T-cell (primary cell): ENCODE measurements at places on chromosomes 2 and 18.

DNA sequence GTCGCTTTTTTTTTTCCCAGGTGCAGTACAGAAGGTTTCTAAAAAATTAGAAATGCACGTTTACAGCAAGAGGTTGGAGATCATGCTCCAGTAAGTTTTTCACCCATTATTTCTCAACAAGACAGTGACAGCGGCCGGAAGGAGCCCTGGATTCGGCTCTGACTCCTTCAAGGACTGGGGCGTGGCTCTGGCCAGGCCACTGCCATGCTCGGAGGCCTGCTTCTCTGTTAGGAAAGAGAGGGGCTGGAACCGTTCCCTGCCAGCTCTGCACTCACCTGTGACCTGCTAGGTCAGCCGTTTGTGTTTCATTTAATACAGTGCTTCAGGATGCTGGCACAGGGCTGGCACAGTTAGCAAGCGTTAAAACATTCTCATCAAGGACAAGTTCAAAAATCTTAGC lies 6.7 kb upstream of the IAH1 start:
- no peak for DNase-seq

GRCh38 chr18:39751921-39752320 lies 2186.3 kb upstream of the CELF4 start:
- DNase-seq, result no peak

DNA sequence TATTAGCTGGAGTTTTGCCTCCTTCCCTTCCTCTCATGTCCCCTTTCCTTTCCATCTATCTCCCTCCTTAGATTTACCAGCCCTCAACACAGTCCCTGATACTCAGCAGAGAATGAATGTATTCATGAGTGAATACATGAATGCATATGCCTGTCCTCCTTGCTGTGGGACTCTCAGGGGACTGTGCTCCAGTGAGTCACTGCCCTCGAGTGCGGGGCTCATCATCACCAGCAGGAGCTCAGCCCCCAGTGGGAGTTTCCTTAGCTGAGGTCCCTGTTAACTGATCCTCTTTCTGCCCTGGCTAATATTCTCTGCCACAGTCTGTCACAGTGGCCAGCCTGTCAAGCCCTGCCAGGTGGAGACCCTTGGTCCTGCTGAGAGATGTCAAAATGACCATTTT lies 104.9 kb upstream of the LHCGR start:
- no peak for DNase-seq

- no peak for DNase-seq
These were observed 101.6 kb downstream of the RNF144A start for GRCh38 chr2:7018767-7019166.

DNA sequence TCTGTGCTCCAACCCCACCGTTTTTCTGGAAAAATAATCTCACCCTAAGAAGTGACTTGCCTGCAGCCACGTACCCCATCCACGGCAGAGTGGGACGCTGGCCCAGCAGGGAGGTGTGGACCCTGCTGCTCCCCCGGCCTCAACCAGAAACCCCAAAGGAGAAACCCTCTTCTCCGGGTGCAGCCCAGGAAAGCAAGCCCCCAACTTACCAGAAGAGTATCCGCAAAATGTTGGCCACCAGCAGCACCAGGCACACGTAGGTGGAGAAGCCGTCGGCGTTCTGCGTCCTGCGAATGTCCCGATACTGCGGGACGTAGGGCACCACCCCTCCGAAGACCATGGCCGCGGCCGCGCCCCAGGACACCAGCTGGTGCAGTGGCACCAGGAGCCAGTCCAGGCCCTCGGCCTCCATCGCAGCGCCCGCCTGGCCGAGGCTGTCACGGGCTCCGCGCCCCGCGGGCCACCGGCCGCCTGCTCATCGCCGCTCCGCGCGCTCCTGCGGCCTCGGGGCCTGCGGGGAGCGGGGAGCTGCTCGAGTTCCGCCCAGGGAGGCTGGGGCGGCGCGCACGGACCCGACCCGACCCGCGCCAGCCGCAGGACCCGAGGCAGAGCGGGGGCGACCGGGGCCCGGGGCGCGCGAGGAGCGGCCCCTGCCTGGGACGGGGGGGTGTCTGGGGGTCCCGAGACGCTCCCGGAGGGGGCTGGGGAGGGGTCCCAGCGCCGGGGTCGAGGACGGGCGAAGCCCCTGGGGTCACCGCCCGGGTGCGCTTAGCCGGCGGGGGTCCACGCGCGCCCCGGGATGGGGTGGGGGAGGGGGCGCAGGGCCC lies 725 bp downstream of the SLC66A2 start:
- DNase-seq, result no peak

GRCh38 chr2:161625314-161625919 lies 1.2 kb downstream of the SLC4A10 start:
- DNase-seq, result no peak

DNA sequence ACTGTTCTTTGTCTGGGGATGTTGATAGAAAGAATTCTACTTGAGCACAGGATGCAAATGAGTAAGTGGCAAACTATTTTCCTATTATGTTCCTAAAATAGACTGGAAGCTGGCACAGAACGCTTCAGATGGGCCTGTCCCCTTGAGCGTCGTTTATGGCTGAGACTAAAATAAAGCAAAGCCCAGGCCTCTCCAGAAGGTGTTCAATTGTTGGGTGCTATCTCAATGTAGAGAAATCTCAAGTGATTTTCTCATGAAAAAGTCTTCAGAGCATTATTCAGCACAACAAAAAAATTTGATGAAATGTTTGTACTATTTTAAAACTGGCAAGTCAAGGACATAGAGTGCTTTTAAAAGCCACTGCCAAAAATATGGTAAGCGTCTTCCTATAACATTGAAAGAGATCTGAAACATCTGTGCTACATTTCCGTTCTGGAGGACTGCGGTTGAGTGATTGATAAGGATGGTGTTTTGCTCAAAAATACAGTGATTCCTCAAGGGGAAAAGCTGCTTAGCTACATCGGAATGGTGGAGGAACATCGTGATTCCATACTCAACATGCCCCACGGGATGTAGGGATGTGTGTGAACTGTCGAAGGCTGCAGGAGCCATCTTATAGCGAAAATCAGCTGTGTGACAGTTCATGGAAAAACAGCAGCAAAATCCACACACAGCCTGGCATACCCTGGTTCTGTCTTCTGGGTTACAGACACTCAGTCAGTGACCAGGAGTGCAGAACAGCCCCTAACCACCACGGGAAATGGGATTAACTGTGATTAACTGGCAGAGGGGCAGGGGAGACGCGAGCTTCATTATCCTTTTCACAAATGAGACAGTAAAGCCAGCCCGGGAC lies 10.4 kb upstream of the LRRFIP1 start:
- no peak for DNase-seq

GRCh38 chr2:36459725-36460137 lies 104.2 kb downstream of the CRIM1 start:
- DNase-seq, result no peak

DNA sequence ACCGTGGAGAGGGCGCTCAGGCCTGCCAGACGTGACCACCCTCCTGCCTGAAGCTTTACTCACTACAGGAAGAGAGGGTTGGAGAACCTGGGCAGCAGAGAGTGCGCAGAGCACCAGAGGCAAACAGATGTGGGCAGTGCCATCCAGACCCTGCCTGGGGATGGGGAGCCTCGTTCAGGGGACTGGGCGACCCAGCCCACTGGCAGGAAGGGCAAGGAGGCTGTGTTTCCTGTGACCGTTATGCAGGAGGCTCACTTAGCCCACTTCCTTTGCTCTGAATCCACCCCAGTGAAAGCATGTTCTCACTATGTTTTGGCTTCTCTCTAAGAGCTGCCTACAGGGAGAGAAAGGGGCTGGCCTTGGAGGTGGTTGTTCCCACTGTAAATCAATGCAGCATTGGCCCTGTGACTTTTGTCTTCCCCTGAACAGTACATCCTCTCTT lies 23.0 kb upstream of the ACKR3 start:
- DNase-seq, result peak; percentile 14

- no peak for DNase-seq
These were observed 40.4 kb downstream of the SYT4 start for GRCh38 chr18:43236921-43237320.

DNA sequence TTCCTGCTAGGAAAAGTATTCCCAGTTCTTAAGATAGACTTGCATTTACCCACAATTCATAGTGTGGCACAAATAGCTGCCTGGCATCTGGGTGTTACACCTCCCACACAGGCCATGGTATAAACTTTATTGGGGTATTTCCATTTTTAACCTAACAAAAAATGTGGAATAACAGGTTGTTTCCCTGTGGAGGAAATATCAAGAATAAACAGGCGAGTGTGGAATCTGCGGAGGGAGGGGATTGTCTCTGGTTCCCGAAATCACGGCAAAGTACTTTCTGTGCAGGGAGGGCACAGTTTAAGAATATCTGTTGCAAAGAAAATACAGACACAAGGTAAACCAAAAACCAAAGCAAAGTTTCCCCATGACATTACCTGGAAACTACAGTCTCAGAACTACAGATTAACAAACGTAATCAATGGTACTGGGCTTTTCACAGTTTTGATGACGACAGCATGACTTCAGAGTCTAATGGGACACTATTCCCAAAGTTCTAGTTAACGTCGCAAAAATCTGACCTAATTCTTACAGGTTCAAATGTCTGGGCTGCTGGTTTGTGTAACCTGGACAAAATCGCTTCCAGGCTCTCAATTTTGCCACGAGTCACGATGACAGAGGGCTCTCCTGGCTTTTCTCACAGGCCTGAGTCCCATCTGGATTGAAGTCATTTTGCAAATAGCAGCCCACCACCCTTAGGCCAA lies 1.4 kb downstream of the STARD7 start:
- no peak for DNase-seq

DNA sequence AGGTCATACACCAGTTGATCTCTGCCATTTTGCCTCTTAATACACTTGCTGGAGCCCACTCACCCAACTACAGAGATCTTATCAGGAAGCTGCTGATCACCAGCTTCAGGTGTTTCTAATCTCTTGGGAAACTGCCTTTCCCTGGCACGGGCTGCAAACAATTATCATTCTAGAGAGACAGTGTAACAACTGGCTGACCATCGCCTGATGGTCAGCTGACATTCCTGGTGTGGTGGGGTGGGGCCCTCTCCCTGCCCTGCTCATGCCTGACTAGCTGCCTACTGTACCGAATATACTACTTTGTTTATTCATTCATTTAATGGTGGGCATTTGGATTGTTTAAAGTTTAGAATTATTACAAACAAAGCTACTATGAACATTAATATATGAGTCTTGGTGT lies 311.5 kb downstream of the CBLN2 start:
- no peak for DNase-seq

DNA sequence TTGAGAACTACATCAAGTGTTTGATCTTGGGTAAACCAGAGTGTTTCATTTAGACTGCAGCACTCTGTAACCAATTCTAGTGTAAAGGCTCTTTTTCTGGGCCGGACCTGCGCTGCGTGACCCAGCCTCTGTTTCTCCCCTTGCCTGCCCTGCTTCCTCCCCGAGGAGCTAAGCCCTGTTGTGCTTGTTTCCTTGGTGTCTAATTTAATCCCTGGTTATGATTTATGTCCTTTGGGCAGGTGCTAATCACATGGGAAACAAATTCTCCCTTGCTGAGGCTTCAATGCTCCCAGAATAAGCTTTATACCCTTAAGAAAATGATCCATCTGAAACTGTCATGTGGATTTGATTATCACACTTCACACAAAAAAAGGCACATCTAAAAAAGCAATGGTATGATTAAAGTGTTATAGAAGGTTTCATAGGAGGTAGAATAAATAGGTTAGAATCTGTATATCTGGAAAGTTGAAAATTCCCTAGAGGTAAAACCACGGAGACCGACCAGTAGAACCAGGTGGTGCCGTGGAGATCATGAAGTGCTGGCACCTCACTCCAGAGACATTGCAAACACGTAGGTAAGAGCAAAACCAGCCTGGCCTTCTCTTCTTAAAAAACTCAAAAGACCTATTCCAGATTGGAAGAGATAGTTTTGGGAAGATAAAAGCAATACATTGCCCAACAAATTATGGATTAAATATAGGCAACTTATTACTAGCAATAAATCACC lies 31.0 kb upstream of the SLC9A2 start:
- DNase-seq, result no peak

GRCh38 chr2:234454433-234454832 lies 42.4 kb downstream of the ARL4C start:
- no peak for DNase-seq

- DNase-seq, result no peak
These were observed 120.7 kb upstream of the CTAGE1 start for GRCh38 chr18:22538426-22538825.

DNA sequence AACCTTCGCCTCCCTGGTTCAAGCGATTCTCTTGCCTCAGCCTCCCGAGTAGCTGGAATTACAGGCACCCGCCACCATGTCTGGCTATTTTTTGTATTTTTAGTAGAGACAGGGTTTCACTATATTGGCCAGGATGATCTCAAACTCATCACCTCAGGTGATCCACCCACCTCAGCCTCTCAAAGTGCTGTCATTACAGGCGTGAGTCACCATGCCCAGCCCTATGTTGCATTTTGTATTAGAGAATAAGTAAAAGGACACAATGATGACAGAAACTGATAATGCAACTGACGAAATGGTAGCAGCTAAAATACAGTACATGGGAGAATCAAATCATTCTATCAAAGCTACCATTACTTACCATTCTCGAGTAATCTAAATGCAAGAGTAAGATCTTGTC lies 276.7 kb downstream of the DSEL start:
- no peak for DNase-seq
